Stimulated activated CD8-positive, alpha-beta memory T cell treated with anti-CD3 and anti-CD28 coated beads, Interleukin-4, amount 100 ng/mL, for 4 hours (primary cell): ENCODE measurements at places on chromosomes 5 and 9.

GRCh38 chr5:111127453-111128195 lies 35.5 kb downstream of the WDR36 start:
- DNase-seq, result no peak

GRCh38 chr9:22401671-22402070 lies 45.0 kb upstream of the DMRTA1 start:
- DNase-seq, result no peak

DNA sequence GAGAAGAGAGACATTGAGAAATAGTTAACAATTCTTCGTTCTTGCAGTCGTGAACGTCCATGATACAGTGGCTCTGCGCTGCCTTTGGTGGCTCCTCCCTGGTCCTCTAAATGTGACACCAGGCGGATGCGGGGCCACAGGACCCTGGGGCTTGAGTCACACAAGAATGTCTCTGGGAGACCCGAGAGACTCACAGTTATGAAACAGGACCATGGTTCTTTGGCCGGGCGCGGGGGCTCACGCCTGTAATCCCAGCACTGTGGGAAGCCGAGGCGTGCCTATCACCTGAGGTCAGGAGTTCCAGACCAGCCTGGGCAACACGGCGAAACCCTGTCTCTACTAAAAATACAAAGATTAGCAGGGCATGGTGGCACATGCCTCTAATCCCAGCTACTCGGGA lies 767 bp upstream of the ZDHHC11 start:
- no peak for DNase-seq

DNA sequence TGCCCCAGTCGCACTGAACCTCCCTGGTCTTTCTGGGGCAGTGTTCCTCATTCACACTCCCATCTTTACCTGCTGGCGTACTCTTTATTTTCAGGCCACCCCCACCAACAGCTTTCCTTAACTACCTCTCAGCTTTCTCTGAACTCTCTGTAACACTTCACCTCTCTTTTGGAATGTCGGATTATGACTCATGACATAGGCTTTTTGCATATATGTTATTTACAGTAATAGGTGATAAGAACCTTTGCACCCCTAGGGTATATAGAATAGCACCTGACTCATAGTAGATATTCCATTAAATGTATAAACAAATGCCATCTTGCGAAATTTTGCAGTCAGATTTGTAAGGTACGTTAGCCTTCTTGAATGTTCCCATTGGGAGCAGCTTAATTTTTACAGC lies 52.9 kb upstream of the MIER3 start:
- no peak for DNase-seq

DNA sequence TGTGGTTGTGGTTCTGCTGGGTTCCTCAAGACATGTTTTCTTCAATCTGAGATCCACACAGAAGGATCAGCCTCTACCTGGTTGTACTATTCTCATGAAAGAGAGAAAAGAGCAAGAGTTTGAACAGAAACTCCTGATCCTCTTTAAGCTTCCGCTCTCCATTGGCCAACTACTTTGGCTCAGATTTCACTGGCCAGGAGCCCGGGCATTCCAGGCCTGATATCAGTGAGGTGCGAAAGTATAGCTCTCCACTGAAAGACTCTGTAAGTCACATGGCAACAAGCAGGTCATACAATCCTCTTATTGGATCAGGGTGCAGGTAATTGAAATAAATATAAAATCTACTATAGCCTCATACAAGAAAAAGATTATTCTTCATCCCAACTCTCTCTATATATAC lies 920.5 kb downstream of the TLE4 start:
- DNase-seq, result no peak

DNA sequence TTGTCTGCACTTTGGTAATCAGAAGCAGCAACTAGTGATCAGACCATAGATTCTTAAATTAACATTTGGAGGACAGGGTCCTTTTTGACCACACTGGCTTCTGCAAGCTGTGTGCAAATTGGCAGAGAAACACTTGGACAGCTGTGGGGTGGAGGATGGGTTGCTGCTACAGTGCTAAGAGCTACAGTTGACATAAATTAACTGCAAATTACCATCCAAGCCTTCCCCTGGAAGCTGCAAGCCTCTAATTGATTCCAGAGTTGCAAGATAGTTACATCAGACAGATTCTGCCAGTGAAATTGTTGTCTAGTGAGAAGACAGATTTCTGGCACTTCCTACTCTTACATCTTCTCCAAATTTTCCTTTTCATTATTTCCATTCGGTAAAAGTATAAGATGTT lies 517.7 kb downstream of the DIRAS2 start:
- no peak for DNase-seq

DNA sequence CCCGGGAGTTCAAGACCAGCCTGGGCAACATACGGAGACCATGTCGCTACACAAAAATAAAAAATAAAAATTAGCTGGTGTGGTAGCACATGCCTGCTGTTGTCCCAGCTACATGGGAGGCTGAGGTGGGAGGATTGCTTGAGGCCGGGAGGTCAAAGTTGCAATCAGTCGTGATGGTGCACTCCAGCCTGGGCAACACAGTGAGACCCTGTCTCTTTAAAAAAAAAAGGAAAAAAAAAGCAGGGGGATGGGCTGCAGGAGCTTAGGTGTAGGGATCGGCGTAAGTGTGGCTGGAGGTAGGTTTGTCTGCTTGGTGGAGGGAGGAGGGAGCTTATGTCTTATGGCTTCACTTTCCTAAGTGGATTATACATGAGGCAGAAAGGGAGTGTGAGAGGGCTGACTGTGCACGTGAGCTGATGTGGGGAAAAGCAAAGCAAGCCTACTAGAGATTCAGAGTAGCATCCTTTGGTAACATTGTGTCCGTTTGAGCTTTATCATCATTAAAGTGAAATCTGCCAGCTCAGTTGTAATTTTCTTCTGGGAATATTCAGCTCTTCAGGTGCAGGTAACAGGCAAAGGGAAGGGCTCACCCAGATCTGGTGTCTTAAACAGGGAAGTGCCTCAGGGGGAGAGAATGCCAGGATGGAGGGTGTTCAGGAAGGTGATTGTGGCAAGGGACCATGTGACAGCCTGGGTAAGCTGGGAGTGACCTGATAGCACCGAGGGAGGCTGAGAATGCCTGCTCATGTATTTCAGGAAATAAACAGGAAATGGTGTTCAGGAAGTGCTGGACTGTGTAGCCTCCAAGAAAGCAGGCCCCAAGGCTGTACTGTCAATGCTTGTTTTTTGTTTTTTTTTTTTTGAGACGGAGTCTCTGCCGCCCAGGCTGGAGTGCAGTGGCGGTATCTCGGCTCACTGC lies 17.6 kb upstream of the SETX start:
- no peak for DNase-seq

GRCh38 chr5:82839881-82840280 lies 237.3 kb downstream of the TMEM167A start:
- no peak for DNase-seq

DNA sequence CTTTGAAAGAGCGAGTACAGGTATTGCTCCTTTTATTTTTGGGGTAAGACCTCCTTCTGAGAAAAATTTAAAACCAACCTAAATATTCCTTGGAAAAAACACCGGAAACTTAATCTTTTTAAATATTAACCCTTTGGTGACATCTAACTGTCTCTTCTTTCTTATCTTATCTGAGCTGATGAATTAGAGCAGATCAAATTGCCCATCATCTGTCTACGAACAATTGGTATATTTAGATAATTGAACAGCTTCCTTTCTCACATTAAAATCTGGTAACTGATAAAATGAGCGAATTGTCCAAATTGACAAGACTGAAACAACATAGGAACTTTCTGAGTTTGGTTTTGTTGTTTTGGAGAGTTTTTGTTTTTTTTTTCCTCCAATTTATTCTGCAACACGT lies 2.0 kb downstream of the ISL1 start:
- no peak for DNase-seq

DNA sequence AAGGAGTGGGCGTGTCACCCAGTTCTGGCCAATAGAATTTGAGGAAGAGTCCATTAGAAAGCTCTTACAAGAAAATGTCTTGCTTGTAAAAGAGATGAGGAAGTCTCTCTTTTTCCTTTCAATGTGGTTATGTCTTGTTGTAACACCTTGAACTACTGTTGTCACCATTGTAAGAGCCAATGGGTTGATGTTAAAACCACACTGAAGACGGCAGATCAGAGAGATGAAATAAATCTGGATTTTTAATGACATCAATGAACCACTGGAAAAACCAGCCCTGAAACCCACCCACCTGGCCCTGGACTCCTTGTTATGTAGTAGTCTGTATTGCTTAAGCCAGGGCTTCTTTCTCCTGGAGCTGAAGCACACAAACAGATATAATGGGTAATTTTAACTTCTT lies 83.8 kb upstream of the ERCC6L2 start:
- DNase-seq, result no peak

DNA sequence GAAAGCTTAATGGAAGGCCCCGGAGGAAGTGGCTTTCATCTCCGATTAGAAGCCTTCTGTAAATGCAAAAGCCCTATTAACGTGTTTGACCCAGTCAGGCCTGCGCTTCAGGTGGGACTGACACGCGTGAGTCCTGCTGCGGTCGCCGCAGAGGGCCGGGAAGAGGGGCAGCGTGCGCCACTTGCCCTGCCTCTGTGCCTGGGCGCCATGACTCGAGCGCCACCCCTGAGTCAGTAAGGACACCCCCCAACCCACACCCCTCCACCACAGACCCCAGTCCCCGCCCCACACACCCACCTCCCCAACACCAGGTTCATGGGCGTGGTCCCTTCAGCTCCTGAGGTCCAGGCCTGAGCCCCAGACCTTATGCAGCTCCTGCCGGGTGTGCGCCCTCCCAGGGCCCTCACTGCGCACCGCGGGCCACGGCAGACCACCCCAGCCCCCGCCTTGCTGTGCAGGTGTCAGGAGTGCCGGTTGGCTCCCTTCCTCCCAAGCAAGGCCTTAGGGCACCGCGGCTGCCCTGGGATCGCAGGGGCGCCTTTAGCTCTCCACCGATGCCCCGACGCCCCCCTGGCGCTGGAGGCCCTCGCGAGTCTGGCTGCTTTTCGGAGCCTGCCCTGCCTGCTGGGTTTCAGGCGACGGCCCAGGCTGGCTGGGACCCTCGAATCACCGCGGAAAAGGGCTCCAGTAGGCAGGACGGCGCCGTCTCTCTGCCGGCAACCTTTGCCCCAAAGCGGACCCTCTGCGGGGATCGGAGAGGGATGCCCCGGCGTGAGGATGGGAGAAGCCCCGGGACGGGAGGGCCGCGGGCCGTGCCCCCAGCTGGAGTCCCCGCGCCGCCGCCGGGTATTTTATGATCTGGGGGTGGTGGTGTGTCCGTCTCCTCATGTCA lies 625 bp upstream of the OLFM1 start:
- DNase-seq, result no peak

DNA sequence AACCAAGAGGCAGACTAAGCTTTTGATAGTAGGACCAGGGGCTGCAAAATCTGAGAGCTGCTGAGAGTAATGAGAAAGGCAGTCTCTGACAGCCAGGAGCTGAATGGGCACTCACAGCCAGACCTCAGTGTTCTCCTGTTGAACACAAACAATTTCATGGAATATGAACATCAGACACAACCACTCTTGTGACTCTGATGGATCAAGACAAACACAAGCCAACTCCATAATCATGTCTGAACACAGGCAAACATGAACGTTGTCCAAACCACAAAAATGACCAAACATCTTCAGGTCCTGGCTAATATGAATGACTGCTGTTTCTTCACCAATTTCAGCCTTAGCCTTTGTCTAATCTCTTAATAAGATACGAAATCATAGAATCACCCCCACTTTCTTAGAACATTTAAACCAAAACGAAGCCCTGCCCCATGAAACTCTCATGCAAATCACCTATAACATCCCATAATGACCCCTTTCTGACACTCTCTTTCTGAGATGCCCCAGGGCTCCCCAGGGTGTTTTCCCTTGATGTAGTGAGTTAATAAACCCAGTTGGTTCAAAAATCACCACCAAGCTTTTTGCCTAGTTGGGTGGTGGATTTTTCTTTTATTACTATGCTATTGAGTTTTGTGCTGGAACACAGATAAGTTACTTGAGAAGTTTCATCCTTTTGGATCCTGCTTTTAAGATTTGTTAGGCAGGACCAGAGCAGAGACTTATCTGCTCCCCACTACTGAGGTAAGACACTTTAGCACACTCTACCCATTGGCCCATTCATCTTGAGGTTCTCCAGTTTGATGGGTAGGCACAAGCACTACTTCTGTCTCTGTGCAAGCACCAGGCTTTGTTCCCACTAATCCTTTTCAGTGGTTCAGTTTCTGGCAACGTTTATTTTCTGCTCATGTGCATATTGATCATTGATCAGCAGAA lies 5.9 kb upstream of the ERAP2 start:
- no peak for DNase-seq

GRCh38 chr9:126702151-126703001 lies 88.6 kb downstream of the LMX1B start:
- no peak for DNase-seq

DNA sequence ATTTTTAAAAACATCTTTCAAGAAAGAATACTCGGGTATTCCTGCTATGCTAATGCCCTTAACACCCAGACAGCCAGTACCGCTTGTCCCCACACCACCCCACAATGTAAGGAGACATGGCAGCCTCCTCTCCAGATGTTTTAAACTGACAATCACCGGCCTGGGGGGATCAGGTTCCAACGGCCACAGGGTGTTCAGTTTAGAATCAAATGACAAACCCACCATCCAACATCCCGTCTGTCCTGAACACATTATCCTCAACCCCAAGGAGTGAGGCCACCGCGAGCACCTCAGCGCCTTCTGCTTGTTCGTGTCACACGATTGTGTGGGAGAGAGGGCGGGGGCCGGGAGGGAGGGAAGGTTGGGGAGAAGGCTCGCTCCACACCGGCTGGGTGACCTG lies 152.8 kb downstream of the PAX5 start:
- no peak for DNase-seq

GRCh38 chr5:63310644-63311043 lies 651.6 kb downstream of the HTR1A start:
- DNase-seq, result no peak

- no peak for DNase-seq
These were observed 45.7 kb downstream of the NEURL1B start for GRCh38 chr5:172686539-172687390.

- no peak for DNase-seq
These were observed 533.3 kb downstream of the ACTL7B start for GRCh38 chr9:108322326-108323098.

DNA sequence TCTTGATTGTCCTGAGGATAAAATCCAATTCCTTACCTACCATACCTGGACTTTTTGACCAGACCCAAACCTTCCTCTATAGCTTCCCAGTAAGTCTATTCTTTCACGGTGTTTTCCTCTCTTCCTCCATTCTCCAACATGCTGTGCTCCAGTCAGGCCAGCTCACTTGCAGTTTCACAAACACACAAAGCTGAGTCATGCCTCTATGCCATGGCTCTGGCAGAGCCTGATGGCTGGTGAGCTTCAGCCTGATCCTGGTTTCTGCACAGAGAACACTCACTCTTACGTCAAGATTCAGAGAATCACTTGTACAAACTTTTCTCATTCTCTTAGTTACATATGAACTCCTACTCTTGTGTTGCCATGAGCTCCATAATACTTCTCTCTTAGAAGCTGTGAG lies 27.7 kb upstream of the PAX5 start:
- no peak for DNase-seq

GRCh38 chr9:68974431-68974830 lies 39.5 kb downstream of the PRKACG start:
- no peak for DNase-seq

DNA sequence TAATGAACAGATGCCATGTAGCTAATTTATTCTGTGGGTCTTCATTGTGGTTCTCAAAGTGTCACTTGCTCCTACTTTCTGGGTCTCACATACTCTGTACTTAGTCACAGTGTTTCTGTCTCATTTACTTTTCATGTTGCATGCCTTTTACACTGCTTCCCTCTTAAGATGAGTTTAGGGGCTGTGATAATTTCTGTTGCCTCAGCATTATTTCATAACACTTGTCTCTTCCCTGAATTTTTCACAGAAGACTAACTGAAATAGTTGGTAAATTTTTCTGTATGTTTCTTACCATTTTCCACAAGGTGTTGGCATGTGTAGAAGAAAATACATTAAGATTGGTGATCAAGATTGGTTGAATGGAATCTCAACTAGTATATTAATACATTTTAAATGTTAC lies 59.6 kb downstream of the DENND4C start:
- no peak for DNase-seq
